Iris pigment epithelial cell (primary cell): ENCODE measurements at places on chromosomes 6 and 20.

DNA sequence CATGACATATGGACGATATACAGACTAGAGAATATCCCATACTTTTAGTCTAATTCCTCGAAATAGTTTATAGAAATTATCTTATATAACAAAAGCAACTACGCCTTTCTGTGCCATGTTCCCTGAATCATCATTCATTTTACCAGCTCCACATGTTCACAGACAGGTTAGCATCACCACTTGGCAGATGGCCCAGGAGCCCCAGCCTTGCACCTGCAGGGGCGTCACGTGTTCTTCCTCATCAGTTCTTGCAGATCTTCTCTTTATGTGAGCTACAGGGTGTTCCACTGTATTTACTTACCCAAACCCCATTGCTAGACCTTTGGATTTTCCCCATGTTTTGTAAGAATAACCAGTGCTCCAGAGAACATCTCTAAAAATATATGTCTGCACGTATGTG lies 12.6 kb upstream of the BNIP5 start:
- DNase-seq, result no peak

GRCh38 chr20:58514321-58515232 lies 622 bp downstream of the APCDD1L start:
- DNase-seq, result peak; percentile 40

- peak; percentile 4 for DNase-seq
These were observed 82.6 kb upstream of the BMP5 start for GRCh38 chr6:55957961-55958422.

DNA sequence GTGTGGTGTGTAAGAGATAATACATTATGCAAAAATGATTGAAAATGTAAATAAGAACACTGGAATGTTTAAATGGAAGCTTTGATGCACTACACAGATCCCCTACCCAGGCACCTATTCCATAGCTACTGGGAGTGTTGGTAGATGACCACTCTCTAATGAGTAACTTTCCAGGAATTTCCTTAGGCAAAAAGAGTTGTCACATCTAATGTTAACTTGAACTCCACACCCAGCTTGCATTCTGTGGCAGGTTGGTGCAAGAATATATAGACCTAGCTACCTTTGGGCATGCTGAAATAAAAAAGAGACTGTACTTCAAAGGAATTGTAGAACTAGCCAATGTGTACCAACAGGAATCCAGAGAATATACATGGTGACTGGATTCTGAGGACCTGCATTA lies 1254.2 kb upstream of the EYS start:
- DNase-seq, result no peak

- no peak for DNase-seq
These were observed 142.3 kb downstream of the ATXN1 start for GRCh38 chr6:16618962-16619361.

DNA sequence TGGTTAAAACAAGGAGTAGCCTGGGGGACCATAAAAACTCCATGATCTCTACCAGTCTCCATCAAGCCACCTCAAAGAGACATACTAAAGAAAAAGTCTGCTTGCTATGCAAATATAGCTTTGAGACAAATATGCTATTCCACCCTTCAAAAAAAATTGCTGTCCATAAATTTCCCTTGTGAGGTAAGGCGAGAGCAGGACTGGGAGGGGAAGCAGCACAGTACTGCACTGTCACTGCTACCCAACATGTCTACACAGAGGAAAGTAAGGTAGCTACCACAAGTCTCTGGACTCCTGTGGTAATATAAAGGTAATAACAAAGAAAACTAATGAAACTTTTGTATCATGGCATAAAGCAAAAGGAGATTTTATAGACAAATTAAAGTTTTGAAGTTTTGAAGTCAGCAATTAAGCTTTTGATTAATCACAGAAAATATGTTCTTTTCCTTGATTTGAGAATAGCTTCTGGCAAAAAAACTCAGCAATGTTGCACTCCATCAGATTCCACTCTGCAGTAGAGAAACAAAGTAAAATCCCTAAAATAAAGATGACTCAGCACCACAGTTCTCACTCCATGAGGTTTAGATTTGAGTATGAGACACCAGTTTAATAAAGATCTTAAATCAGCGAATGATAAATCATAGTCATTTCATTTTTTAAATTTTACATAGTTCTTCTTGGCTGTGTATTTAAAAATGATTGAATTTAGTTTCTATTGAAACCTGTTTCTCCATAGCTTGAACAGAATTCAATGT lies 602.4 kb downstream of the COL12A1 start:
- peak; percentile 40 for DNase-seq

DNA sequence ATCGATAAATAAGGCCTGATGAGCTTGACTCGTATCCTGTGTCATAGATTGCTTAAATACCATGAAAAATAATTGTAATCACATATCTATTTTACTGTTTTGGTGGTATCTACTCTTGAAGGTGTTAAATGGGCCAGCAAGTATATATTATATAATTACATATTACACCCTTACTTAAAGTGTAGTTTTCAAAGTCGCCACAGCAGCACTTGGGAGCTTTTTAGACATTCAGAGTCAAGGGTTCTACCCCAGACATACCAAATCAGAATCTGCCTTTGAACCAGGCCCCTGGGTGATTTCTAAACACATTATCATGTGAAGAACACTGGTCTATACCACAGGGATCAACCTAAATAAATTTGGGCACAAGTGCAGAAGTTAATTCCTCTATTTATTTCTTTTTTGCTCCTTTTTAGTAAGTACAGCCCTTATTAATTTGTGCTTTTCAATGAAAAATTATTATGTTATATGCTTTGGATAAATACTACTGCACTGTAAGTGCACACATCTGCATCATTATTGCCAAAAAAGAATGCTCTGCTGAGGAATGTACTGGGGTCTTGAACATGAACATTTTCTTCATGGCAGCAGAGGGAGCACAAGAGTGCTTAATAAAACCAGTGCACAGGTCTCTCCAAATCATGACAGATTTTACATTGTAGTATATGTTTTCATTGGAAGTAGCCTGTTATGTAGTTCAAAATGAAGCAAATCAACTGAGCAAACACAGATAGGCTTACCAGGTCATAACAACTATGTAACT lies 3.1 kb upstream of the ATXN1 start:
- peak; percentile 67 for DNase-seq

DNA sequence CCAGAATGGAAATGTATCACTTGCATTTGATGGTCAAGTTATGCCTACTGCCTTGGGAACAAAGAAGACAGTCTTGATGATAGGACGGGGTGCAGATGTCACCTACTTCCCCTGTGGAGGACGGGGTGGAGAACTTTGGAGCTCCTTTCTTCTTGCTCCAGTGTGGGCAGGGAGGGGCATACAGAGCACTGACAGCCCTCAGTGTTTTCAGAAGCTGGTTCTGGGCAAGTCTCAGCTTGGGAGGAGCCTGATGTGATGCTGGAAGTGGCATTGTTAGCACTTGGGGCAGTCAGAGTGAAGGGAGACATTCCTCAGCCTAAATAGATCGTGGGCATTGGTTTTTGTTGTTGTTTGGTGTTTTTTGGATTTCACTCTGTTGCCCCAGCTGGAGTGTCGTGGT lies 59.7 kb downstream of the SYNJ2 start:
- DNase-seq, result no peak

GRCh38 chr6:137717074-137718073 lies 149.7 kb upstream of the TNFAIP3 start:
- DNase-seq, result no peak

DNA sequence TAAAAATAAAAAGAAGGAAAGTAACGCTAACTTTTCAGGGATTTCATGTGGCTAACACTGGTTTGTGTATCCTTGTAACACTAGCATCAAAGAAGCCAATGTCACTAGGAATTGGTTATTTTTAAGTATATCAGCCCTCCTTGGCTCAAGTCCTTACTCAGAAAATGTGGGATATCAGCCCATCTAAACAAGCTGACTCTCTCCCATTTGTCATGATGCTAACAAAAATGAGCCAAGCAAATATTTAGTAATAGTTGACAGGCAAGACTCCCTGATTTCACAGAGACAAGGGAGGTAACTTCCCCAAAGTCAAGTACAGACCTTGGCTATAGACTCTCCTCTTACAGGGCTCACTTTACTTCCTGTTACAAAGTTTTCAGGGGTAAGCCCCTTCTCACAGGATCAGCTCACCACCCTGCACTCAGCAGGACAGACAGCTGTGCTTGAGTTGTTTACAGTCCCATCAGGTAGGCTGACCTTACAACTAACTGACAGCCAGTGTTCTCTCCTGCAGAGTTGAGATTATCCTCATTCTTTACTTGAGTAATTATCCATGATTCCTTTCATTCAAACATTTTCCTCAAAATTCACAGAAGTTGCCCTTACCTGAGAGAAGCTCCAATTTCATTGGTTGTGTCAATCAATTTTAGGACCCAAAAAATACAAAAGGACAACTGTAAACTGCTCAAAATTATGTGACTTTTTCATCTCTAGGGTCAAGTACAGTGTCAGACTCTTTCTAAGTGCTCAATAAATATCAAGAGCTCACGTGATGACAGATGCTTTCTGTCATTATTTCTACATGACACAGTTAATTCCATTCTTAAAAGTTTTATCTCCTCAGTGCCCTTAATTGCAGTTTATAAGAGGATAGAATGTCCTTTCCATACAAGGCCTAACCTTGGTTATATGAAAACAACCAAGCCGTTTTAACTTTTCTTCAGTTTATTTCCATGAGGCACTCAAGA lies 38.1 kb upstream of the BMP5 start:
- DNase-seq, result no peak

GRCh38 chr6:119121367-119121766 lies 42.9 kb upstream of the FAM184A start:
- DNase-seq, result no peak

DNA sequence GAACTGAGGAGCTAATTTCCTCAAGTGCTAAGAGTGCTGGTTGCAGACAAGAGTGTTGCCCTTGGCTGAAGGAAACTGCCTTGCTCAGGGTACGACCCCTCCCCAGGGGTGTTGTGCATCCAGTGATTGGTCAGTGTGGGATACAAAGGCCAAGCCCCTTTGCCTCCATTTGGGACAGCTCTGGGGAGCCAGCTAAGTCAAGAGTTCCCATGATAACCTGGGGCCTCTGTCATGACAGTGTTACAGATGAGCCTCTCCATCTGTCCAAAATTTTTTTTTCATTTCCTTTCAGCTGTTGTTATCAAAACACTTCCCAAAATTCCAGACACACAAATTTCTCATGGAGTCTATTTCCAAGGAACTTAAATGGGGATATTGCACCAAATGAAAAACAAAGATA lies 93.3 kb downstream of the HS3ST5 start:
- DNase-seq, result no peak

GRCh38 chr20:22385602-22386305 lies 198.6 kb downstream of the FOXA2 start:
- DNase-seq, result no peak

DNA sequence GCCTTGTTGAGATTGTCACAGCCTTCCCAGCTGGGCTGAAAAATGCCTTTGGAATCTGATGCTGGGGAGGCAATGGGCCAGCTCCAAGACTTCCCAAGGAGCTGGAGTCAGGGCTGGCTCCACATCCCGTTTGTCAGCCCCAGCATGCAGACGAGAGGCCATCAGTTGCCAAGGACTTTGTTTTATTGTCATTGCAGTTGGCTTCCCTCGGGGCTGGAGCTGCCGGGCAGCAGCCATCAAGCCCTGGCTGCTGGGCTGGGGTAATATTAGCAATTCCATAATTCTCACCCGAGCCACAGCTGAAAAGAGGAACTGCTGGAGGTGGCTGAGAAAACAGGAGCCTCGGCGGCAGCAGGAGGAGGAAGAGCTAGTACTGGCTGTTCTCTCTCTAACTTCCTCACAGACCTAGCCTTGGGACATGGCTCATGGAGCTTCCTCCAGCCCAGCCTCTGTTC lies 182.5 kb downstream of the CDC5L start:
- no peak for DNase-seq

DNA sequence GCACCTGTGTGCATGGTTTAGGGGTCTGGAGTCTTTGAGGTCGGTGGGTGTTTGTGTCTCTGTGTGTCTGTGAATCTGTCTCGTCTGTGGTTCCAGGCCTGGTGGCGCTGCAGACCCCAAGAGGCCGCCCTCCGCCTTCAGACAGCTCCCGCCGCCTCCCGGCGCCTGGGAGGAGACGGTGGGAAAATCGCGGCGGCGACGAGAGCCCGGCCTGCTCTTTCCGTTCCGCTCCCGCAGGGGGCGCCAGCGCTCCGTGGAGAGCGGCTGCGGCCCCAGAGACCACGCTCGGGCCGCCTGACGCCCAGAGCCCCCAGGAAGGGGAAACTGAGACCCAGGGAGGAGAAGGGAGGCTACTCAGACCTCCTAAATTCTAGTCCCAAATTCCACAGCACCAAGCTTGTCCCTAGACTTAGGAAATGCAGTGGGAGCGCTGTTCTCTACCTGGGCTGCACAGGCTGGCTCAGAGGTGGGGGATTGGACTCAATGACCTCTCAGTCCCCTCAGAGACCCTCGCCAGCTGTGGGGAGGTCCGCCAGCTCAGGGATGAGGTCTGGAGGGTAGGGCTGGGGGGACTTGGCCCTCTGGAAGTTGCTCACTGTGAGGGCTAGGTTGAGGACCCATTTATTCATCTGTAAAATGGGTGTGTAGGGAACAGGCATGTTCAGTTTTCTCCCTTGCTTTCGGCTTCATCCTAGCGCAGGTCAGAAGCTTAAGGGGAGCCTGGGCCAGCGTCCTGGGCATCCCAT lies 36.9 kb upstream of the BLCAP start:
- DNase-seq, result peak; percentile 7

GRCh38 chr20:33828967-33829560 lies 17.9 kb downstream of the CHMP4B start:
- peak; percentile 26 for DNase-seq

GRCh38 chr6:122650403-122650802 lies 40.2 kb downstream of the PKIB start:
- DNase-seq, result no peak

GRCh38 chr20:32575227-32575581 lies 9.9 kb downstream of the NOL4L start:
- no peak for DNase-seq

- peak; percentile 74 for DNase-seq
These were observed 194.6 kb downstream of the OTOR start for GRCh38 chr20:16942756-16943155.

DNA sequence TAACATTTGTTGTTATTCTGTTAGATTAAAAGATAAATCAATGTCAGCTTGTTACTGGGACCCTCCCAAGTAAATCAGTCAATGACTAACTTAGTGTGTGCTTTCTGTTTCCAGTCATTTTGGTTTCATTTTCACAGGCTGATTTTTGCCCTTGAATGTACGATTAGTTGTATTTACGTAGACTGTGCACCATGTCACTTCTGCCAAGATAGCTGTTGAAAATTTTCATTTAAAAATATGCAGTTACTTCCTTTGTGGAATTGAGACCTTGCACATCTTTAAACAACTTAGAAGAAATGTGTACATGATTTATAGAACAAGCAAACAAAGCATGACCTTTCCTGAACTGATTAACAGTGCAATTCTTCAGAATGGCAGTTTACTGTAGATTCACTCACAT lies 944.8 kb upstream of the CITED2 start:
- peak; percentile 90 for DNase-seq

- DNase-seq, result no peak
These were observed 26.0 kb downstream of the KCNQ2 start for GRCh38 chr20:63446216-63447024.

GRCh38 chr6:101195588-101195987 lies 197.9 kb upstream of the GRIK2 start:
- peak; percentile 41 for DNase-seq

- no peak for DNase-seq
These were observed 37.0 kb downstream of the MDFI start for GRCh38 chr6:41675176-41675775.

- no peak for DNase-seq
These were observed 49.7 kb upstream of the TGM3 start for GRCh38 chr20:2246069-2246491.
